RWPE2 (cell line): ENCODE measurements at places on chromosomes 7 and 10.

GRCh38 chr10:4475827-4476490 lies 350.0 kb upstream of the AKR1E2 start:
- no peak for DNase-seq

DNA sequence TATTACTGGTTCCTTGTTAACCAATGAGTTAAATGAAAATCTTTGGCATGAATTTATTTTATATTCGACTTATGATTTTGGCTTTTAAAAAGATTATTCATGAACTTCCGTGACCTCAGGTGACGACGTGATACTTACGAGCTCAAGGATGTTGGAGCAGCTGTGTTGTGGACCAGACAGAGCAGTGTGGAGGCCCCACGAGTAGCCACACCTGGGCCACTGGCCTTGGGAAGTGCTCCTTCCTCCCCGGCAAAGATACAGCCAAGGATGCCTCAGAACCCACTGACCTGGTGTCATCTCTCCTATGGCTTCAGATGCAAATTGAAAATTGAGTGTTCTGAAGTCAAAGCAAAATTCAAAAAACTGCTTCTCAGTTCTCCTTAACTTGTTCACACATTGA lies 147.5 kb upstream of the PPP2R2D start:
- no peak for DNase-seq

DNA sequence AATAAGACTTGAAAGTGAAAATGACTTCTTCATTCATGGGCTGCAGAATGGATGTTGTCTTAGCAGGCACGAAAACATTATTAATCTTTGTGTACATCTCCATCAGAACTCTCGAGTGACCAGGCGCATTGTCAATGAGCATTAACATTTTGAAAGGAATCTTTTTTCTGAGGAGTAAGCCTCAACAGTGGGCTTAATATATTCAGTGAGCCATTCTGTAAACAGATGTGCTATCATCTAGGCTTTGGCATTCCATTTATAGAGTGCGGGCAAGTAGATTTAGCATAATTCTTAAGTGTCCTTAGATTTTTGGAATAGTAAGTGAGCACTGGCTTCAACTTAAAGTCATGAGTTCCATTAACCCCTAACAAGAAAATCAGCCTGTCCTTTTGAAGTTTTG lies 33.1 kb downstream of the PTTG1IP2 start:
- no peak for DNase-seq

DNA sequence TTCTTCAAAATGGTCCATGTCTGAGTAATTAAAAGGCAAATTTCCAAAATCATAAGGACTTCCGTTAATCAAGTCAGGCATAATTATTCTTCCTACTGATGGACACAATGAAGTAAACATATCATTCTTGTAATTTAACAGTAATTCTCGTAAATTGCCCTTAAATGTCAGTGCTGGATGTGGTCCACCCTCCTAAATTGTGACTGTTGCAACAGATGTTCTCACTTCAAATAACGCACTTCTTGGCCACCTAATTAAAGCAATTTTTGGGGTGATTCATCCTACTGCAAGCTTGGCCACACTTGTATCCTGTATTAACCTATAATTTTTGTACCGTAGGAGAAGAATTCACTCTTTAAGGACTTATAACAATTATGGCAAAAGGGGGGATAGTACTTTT lies 1.9 kb downstream of the COL1A2 start:
- no peak for DNase-seq

- no peak for DNase-seq
Observed at GRCh38 chr10:118251791-118252190, 90.3 kb downstream of the FAM204A start.

- DNase-seq, result peak; percentile 65
Observed at GRCh38 chr7:128352153-128352537, 8.4 kb upstream of the RBM28 start.

GRCh38 chr10:53977267-53977666 lies 823.8 kb downstream of the PCDH15 start:
- no peak for DNase-seq

GRCh38 chr7:142612237-142612881 lies 136.9 kb upstream of the PRSS1 start:
- DNase-seq, result no peak

DNA sequence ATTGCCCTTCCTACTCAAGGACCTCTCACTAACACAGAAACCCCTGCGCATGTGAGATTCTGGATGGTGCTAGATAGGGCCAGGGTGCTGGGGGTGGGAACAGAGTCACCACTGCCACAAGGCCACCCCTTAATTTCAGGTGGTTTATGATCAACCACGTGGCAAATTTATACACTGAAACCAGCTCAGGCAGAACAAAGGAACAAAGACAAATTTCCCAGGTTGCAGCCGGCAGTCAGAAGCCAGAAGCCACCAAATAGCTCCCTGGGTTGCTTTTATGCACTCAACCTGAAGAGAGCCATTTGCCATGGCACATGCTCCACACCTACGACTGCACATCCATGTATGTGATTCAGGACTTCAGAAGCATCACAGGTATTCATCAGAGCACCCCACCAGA lies 2.5 kb downstream of the VOPP1 start:
- no peak for DNase-seq

DNA sequence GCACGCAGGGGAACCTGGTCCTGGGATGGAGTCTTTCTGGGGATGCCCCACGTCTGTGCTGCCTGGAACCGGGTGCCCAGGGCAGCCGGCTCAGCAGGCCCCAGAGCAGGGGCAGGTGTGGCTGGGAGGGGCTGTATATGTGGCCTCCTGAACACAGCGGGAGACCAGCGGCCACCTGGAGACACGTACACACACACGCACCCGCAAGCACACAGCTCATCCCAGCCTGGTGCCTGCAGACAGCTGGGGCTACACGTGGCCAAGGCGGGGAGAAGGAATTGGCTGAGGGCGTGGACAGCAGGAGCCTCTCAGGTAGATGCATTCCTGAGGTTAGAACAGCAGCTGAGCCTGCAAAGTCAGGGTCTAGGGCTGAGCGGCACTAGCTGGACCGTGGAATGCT lies 14.0 kb downstream of the ADAM8 start:
- no peak for DNase-seq

DNA sequence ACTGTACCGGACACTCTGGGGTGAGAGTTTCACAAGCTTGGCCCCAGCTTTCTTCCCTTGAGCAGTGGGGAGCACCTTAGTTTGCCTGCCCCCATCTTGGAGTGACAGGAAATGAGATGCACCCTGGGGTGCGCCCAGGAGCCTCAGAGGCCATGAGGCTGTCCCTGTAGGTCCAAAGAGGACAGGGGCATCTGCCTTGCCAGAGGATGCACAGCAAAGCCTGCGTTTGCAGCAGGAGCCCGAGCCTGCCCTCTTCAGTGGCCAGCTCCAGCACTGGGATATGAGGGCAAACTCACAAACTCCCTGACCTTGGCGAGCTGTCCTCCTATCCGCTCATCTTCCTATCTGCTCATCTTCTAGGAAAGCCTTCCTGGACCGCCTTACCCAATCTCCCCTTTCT lies 79.5 kb downstream of the PROSER2 start:
- DNase-seq, result peak; percentile 54

- DNase-seq, result no peak
Observed at GRCh38 chr7:151551820-151552219, 32.1 kb upstream of the RHEB start.

GRCh38 chr7:155797262-155798250 lies 14.7 kb downstream of the SHH start:
- DNase-seq, result peak; percentile 45

DNA sequence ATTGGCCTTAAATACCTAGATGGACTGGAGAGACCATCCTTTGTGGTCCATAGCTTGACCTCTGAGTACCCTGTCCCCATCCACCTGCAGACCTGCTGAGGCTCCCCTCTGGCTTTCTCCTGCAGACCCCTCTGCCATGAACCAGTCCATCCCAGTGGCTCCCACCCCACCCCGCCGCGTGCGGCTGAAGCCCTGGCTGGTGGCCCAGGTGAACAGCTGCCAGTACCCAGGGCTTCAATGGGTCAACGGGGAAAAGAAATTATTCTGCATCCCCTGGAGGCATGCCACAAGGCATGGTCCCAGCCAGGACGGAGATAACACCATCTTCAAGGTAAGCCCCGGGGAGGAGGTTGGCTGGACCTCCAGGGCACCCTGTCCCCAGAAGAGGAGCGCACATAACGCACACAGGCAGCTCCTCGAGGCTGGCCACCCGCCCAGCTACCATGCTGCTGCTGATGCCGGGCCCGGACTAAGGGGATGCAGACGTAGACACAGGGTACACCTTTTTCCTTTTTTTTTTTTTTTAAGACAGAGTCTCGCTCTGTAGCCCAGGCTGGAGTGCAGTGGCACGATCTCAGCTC lies 4.3 kb downstream of the IRF5 start:
- no peak for DNase-seq

DNA sequence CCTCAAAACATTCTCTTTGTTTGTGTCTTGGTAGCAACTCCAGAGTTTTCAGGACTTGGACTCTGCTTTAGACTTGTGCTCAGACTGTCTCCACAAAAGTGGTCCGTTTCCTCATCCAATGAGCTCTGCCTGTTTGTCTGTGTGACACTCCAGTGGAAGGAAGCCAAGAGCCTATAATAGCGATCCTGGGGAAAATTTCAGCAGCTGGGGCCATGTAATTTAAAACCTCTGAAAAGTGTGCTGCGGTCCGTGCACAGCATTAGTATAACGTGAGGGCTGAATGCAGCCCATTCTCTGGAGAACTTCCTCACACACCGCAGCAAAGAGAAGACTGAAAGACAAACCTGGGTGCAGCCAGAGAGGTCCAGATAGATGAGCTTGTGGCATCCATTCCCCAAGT lies at the start of gene LRRC17:
Gene LRRC17, plus strand, starts transcription at position 259 of the 400 bp plus-strand sequence. CDS start 20,914 bp downstream, outside the sequence.
- DNase-seq, result no peak

DNA sequence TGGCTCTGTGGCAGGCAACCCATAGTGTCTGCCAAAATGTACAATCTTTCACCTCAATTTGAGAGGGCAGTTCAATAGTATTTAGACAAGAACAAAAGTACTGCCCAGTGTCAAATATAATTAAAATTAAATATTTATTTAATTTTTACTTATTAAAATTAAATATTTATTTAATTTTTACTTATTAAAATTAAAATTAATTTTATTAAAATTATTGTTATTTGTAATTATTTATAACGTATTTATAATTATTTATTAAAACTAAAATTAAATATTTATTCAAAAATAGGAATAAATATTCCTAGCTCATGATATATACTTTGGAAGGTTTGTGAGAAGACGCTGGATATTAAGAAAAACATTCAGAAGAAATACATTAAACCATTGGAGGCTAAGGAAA lies 93.7 kb upstream of the CAV2 start:
- DNase-seq, result no peak

- no peak for DNase-seq
Observed at GRCh38 chr7:25405736-25406135, 177.4 kb upstream of the NPVF start.

- DNase-seq, result no peak
Observed at GRCh38 chr10:128642502-128642901, 516.3 kb upstream of the MKI67 start.

DNA sequence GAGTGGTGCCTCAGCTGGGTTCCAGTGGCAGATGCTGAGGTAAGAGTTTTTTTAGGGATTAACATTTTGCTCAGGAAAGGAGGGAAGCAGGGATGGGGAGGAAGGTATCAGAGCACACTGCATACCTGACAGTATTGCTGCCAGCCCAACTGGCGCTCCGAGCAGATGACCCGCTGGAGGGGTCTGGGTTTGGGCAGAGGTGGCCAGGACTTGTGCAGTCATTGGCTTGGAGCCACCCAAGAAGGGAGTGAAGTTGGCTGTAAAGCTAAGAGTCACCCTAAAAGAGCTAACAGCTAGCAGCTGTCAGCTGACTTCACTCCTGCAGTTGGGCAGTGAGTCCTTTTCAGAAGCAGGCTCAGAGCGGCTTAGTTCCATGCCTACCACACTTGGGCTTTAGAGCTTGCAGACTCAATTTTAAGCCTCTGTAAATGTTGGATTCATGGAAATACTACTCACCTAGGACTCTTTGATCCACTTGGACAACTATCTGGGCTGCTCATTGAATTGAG lies 5.8 kb upstream of the ARHGAP22 start:
- DNase-seq, result no peak

GRCh38 chr10:62528441-62528840 lies 154.3 kb downstream of the ZNF365 start:
- DNase-seq, result no peak

- no peak for DNase-seq
Observed at GRCh38 chr10:31607481-31607880, 288.5 kb downstream of the ZEB1 start.

DNA sequence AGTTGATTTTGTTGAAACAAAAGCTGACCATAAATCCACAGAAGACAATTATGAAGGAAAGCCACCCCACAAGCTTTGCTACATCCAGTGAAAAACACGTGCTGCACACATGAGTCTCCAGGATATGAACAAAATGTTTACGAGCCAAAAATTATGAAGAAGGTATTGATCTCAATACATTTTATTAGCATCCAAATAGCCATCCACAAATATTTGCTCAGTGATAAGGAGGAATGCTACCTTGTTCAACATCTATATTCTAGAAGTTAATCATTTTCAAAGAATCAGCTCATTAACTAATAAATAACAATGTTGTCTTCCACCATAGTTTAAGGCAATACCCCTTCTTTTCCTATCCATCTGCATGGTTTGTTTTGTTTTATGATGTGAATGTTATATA lies 42.7 kb downstream of the CALML3 start:
- no peak for DNase-seq

- no peak for DNase-seq
Observed at GRCh38 chr7:29270594-29271318, 76.2 kb downstream of the CHN2 start.

- no peak for DNase-seq
Observed at GRCh38 chr7:116546054-116546453, 21.2 kb downstream of the CAV1 start.

DNA sequence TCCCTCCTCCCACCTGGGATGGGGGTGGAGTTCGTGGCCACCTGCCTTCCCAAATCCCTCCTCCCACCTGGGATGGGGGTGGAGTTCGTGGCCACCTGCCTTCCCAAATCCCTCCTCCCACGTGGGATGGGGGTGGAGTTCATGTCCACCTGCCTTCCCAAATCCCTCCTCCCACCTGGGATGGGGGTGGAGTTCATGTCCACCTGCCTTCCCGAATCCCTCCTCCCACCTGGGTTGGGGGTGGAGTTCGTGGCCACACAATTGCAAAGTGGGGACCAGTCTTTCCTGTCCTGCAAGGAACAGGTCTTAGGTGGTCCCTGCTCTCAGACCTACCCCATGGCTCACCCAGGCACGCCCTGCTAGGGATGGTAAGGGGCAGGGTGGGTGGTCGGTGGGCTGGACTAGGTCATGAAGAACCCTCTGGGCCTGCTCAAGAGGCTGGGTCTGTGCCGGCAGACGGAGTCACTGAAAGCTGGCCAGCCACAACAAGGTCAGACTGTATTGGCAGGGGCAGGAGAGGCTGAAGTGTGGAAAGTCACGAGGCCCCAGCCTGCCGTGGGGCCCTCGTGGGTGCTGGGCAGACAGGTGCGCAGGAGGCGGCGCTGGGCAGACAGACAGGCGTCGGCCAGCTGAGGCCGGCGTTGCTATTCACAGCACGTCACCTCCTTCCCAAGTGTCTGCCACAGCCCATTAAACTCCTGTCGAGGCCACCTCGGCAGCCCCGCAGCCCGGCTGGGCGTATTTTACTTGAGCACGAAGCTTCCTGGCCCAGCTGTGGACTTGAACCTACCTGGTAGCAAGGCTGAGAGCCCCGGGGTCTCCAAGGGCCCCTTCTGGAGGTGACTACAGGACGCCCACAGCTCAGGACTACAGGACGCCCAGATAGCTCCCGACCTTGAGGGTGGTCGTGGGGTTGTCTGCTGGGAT lies 4.1 kb downstream of the KNDC1 start:
- peak; percentile 42 for DNase-seq
